PC-9 (cell line): ENCODE measurements at places on chromosomes 11 and 22. TPM values are rescaled to one million over a fixed set of nuclear protein-coding genes. Genes with fewer than 3 reads are reported as not detected.
A peak's percentile ranks its signal among the peaks of the same experiment; 100 is the strongest.

Gene MMP7
- 1.1 and 1.3 TPM in 2 replicates for total RNA-seq

Gene MUC2
- 0.03 and 0.04 TPM in 2 replicates for total RNA-seq

- DNase-seq = peak; percentile 96
- peaks cover 9% of the 10 kb centered on the region for H3K4me1 ChIP-seq
- peak within 1 kb of the TSS; percentile 79 for H3K4me3 ChIP-seq
- H3K27ac ChIP-seq = peak within 1 kb of the TSS; percentile 58
- H3K27me3 ChIP-seq = no peaks in the 10 kb centered on the region
Measured at GRCh38 chr22:35399678-35400500, at the start of gene MCM5. TSS of gene MCM5 (plus strand) at chr22:35400140. CDS start at chr22:35400439, 299 bp downstream.

- H3K4me3 ChIP-seq = no peak overlapping the region
- H3K27ac ChIP-seq = no peak overlapping the region
- no peaks in the 10 kb centered on the region for H3K36me3 ChIP-seq
- no peaks in the 10 kb centered on the region for H3K27me3 ChIP-seq
- H3K4me1 ChIP-seq = 0 out of 2 replicates have a peak, but pooled peaks cover 5% of the 10 kb centered on the region
Measured at GRCh38 chr11:46149826-46150225, 28.6 kb upstream of the PHF21A start.

GRCh38 chr22:49855251-49855911 is 1.7 kb downstream of the ZBED4 start:
- no peaks in the 10 kb centered on the region for H3K36me3 ChIP-seq
- H3K27me3 ChIP-seq = no peaks in the 10 kb centered on the region
- DNase-seq = peak; percentile 65
- H3K4me3 ChIP-seq = peak overlapping the region; percentile 70

GRCh38 chr11:134026655-134027343 is 42.1 kb upstream of the JAM3 start:
- H3K27me3 ChIP-seq = peaks cover 100% of the 10 kb centered on the region
- H3K4me3 ChIP-seq = no peak overlapping the region
- no peak overlapping the region for H3K27ac ChIP-seq
- H3K36me3 ChIP-seq = no peaks in the 10 kb centered on the region

DNA sequence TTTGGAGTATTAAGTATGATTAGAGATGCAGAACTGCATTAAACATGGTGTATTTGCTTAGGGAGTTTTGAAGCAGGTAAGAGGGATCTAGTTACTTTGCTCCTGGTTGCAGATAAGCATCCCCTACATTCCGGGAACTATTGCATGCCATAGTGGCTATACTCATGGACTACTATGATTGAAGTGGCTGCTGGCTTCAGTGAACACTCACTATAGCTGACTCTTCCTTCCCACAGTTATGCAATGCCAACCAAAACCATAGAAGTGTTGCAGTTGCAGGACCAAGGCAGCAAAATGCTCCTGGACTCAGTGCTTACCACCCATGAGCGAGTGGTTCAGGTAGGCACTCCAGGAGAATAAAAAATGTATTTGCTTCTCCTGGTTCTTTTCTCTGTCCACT is 17.0 kb downstream of the COA4 start:
- H3K4me1 ChIP-seq = peaks cover 4% of the 10 kb centered on the region
- no peak for DNase-seq
- H3K4me3 ChIP-seq = no peak overlapping the region
- H3K27me3 ChIP-seq = no peaks in the 10 kb centered on the region
- no peak overlapping the region for H3K27ac ChIP-seq

DNA sequence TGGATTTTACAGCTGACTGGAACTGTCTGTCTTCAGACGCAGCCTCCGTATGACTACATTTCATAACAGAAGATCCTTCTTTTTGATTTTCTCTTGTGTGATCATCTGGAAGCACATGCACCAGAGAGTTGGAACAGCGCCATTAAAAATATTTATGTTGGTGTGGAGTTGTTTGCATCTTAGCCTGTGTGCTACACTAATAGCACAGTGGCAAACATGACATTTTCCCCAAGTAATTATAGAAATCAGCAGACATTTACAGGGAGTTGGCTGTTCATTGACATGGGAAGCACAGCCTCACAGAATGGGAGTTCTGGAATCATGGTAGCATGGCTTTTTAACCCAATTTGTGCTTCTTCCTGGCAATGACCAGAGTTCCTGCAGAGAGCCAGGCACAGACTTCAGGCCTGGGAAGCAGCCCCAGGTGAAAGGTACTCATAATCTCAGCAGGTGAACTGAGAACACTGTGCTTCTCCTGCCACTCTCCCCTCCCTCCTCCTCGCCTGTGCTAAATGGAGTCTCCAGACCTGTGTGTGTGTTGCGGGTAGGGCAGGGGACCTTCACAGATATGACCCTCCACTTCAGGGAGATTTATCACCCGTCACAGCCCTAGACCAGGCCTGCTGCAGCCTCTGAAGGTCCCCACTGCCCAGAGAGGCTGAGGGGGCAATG is 82.8 kb upstream of the PLET1 start:
- no peaks in the 10 kb centered on the region for H3K4me1 ChIP-seq
- peaks cover 10% of the 10 kb centered on the region for H3K27me3 ChIP-seq
- DNase-seq = no peak
- no peak overlapping the region for H3K4me3 ChIP-seq
- H3K36me3 ChIP-seq = no peaks in the 10 kb centered on the region
- no peak overlapping the region for H3K27ac ChIP-seq

GRCh38 chr11:16421826-16422225 is 65.5 kb upstream of the SOX6 start:
- H3K36me3 ChIP-seq = no peaks in the 10 kb centered on the region
- H3K4me3 ChIP-seq = no peak overlapping the region
- H3K4me1 ChIP-seq = no peaks in the 10 kb centered on the region
- no peak for DNase-seq
- no peaks in the 10 kb centered on the region for H3K27me3 ChIP-seq

- H3K4me3 ChIP-seq = no peak overlapping the region
- H3K4me1 ChIP-seq = peaks cover 58% of the 10 kb centered on the region
- no peak for DNase-seq
- H3K36me3 ChIP-seq = no peaks in the 10 kb centered on the region; the same call in 1 of the 2 replicates
- H3K27me3 ChIP-seq = no peaks in the 10 kb centered on the region
Measured at GRCh38 chr11:73221996-73222395, 3.9 kb downstream of the P2RY2 start.

- H3K4me3 ChIP-seq = no peak overlapping the region
- H3K27me3 ChIP-seq = no peaks in the 10 kb centered on the region
- DNase-seq = no peak
- H3K27ac ChIP-seq = no peak overlapping the region
Measured at GRCh38 chr11:14346303-14346955, 12.6 kb downstream of the RRAS2 start.

GRCh38 chr22:44068422-44069191 is 44.5 kb downstream of the PARVB start:
- no peak overlapping the region for H3K27ac ChIP-seq
- no peak overlapping the region for H3K4me3 ChIP-seq
- no peak for DNase-seq
- H3K27me3 ChIP-seq = no peaks in the 10 kb centered on the region

DNA sequence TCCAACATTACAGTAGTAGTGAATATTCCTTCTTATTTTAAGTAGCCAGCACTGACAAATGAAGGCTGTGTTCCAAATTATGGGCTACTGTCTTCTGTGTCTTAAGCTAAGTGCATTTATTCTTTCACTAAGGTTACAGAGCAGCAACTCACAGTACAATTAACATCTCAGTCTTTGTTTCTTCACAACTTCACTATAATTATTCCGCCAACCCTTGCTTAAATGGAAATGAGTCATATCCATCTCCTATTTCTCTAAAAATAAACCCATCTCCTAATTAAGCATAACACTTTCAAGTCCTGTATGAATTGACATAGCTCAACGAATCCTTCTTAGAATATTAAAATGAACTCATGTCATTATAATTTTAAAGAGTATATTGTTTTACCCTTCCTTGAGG is 6.7 kb downstream of the ETS1 start:
- no peak for DNase-seq
- H3K4me3 ChIP-seq = no peak overlapping the region
- H3K4me1 ChIP-seq = peaks cover 20% of the 10 kb centered on the region
- H3K36me3 ChIP-seq = no peaks in the 10 kb centered on the region
- H3K27me3 ChIP-seq = no peaks in the 10 kb centered on the region
- no peak overlapping the region for H3K27ac ChIP-seq
